ENCODE measurements at places on chromosomes 1 and 21. TPM values are rescaled to one million over a fixed set of nuclear protein-coding genes. Genes with fewer than 3 reads are reported as not detected.

Gene VSIG8
- total RNA-seq = not detected

DNA sequence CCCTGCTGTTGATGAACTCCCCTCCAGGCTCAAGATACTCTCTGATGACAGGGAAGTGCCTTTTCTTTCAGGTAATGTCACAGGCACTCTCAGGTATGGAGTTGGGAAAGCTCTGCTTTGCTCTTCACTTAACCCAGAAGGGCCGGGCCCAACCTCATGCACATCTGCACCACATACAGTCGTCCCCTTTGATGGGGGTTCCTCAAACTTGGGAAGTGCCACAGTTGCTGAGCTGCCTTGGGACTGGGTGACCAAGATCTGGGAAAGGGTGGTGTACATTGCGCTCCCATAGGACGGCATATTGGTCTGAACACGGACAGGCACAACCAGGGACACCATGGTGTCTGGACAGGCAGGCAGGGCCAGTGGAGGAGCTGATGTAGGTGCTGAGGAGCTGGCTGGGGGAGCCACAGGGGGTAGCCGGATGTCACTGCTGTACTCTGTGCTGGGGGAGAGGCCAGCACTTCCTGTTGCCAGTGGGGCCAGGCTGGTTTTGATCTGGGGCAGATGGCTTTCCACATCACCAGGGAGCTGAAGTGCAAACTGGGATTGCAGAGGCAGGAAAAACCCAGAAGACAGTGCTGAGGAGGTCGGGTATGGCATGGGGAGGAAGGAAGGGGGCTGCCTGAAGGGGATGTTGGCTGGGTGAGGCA lies 96.2 kb upstream of the EDN2 start:
- no peak for DNase-seq

Gene KRTAP12-2
- not detected for total RNA-seq

GRCh38 chr1:246293366-246294121 lies 213.5 kb downstream of the SMYD3 start:
- no peak for DNase-seq

Gene CLCA4
- total RNA-seq = not detected

DNA sequence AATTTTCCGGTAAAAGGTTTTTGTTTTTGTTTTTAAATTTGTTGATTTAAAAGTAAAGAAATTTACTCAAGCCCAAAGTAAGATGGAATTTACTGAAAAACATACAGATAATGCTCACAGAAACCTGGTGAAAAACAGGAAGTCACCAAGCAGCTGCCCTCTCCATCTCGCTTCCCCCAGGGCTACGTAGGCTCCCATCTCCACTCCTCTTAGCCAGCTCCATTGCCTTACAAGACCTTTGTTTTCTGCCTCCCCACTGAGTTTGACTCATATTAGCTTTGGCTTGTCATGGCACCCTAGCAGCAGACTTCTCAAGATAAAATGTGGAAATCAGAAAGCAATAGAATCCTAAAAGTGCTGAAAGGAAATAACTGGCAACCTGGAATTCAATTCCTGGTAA lies 57.9 kb downstream of the PHTF1 start:
- DNase-seq = no peak

Gene OR1C1
- total RNA-seq = not detected

DNA sequence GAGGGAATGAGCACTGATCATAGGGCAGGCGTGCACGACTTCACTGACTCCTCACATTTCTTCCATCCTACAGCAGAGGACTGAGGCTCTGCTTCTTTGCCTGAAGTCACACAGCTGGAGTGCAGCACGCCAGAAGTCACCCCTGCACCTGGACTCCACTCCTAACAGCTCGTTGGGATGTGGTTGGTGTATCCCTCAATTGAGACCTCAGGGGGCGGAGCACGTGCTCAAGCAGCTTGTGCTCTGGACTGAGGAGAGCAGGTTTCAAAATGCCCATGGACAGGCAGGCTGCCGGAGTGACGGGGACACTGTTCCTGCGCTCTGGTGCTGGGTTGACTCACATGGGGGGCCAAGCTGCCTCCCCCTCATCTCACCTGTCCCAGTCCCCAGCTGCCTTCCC lies 13.9 kb downstream of the CHIT1 start:
- no peak for DNase-seq

Gene KIF26B
- total RNA-seq = 0.11 TPM
